ENCODE measurements at places on chromosomes 1 and 21.
A peak's percentile ranks its signal among the peaks of the same experiment; 100 is the strongest.

GRCh38 chr1:193952778-193953374 is 766.5 kb upstream of the B3GALT2 start:
- DNase-seq: no peak

DNA sequence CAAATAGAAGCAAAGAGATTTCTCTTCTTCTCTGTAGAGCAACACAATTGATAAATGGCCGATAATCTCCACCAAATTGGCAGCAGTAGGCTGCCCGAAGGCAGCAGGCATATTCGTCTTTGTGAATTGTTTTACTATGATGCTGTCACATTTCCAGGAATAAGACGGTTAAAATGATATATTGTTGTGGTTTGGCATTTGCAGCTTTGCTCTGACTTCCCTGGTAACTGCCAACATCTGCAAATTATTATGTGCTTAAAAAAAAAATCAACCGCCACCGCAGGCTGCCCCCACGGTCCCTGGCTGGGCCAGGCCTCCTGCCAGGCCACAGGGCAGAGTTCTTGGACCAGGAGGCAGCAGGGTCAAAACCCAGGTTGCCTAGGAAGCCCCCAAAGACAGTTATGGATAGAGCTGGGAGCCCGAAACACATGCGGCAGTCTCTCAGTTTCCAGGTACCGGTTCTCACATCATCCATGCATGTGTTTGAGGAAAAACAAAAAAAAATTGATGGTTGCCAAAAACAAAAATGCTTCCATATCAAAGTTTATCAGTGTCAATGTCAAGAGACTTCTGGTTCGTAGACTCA is 179.3 kb downstream of the ETS2 start:
- DNase-seq: no peak

DNA sequence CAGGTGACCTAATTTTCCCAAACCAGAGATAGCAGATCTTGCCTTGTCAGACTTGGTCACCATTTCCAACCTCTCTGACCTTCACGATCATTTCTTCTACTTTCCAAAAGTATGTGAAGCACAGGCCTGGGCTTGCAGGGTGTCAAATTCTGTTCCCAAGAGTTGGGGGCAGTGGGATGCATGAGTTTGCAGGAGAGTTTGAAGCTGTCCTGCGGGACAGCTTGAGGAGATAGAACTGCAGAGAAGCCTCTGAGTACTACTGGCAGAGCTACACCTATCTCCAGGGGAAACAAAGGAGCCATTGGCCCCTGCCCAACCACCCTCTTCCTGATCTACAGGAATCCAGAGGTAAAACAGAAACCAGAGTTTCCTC is 11.3 kb downstream of the TXNIP start:
- DNase-seq: no peak

- no peak for DNase-seq
Observed at GRCh38 chr1:183537405-183537804, 52.9 kb downstream of the NCF2 start.

GRCh38 chr21:43975469-43976098 is 36.5 kb upstream of the TRAPPC10 start:
- peak; percentile 58 for DNase-seq

GRCh38 chr1:22530715-22531114 is 32.6 kb upstream of the EPHA8 start:
- no peak for DNase-seq

- peak; percentile 42 for DNase-seq
Observed at GRCh38 chr1:219317762-219318353, 144.2 kb downstream of the LYPLAL1 start.

- no peak for DNase-seq
Observed at GRCh38 chr1:116966791-116967190, 34.8 kb upstream of the CD101 start.

- DNase-seq: no peak
Observed at GRCh38 chr1:69589799-69590198, 22.1 kb downstream of the LRRC7 start.

DNA sequence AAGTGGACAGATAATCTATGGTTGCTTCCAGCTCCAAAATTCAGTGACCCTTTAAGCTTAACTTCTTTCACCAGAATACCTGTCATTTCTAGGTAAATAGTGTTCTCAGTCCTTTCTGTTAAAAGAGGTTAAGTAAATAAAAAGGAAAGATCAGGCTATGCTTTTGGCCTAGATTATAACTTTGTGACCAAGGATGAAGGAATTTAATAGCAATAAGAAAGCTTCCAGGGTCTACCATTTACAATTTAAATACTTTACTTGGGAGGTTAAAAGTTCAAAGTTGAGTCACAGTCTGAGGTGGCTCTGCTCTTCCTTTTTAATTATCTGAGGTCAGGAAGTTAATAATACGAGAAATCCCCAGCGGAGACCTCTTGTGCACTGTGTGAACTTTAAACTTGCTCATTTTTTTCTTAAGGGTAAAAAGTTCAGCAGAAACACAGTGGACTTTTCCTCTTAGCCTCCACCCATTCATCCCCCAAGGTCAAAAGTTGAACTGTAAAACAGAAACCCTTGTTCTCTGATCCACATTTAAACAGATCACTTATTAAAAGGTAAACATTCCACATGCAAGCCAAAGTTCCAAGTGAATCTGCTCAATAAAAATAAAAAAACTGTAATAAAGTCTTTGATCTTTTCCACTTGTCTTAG is 187.1 kb downstream of the NRIP1 start:
- no peak for DNase-seq

- no peak for DNase-seq
Observed at GRCh38 chr21:31874812-31875212, 2.0 kb downstream of the HUNK start.

- peak; percentile 11 for DNase-seq
Observed at GRCh38 chr1:108560189-108560873, 431 bp downstream of the EEIG2 start.

DNA sequence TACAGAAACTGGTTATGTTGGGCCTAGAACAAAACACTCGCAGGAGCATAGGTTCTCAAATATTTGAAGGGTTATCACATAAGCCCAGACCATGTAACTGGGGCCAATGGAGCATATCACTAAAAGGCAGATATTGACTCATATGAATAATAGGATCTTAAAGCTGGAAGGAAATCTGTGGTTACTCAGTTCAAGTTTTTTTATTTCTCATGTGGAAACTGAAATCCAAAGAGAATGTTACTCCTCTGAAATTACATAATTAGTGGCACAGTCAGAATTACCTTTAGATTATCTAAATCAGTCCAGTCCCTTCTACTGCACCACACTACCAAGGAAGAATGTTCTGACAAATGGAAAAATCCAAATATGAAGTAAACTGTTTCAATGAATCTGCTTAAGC is 12.0 kb downstream of the SLAMF8 start:
- no peak for DNase-seq

DNA sequence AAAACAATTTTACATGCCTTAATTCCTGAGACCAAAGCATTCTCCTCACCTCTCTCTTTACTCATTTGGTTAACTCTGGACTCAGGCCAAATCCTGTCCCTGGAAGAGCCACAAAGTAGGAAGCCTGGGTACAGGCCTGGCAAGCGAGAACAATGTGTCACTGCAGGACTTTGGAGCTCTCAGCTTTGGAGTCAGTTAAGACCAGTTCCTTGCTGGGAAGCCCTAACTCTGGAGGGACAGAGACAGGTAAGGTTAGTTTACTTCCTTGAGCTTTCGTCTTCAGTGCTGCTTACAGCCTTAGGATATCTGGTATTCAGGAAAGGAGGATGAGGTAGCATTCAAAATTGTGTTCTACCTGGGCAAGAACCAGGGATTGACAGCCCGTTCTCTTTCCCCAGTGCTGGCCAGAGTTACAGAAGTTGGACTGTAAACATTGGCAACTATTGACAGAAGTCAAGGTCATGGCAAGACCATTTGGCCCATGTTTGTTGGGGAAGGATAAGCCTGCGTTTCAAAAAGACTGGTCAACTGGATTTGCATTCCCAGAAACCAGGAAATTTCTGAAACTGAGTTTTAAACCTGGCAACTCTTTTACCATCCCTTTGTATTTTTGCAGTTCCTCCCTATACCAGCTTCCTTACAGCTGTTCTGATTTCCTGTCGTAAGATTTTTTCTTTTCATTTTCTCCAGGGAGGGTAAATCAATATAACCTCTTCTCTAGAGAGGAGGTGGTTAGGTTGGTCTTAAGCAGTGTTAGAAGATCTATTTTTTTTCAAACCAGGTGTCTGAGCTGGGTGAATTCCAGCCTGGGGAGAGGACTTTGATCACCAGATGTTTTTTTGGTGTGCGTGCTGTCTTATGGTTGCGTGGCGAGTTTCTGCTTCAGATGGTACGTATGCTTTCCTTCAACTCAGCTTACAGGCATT is at the start of gene C4BPB:
Gene C4BPB (plus strand): TSS at position 160 of the 926 bp plus-strand sequence. CDS start 672 bp downstream, at position 832.
- no peak for DNase-seq

- no peak for DNase-seq
Observed at GRCh38 chr1:201904579-201904978, 15.9 kb downstream of the SHISA4 start.
